ENCODE measurements at places on chromosomes 12 and 14. TPM values are rescaled to one million over a fixed set of nuclear protein-coding genes. Genes with fewer than 3 reads are reported as not detected.

Gene MAPKAPK5
- total RNA-seq, result 74.6 TPM

Gene GLIPR1L1
- total RNA-seq, result not detected

Gene HPD
- not detected for total RNA-seq

Gene LRIG3
- not detected for total RNA-seq

Gene TSPAN9
- 0.74 TPM for total RNA-seq

Gene KCNMB4
- 8.7 TPM for total RNA-seq

Gene PLCZ1
- not detected for total RNA-seq

Gene WNT1
- not detected for total RNA-seq

Gene RTL1
- total RNA-seq, result not detected

Gene IL26
- total RNA-seq, result not detected

Gene SRSF9
- 281 TPM for total RNA-seq

Gene DLK1
- not detected for total RNA-seq

Gene OTOGL
- not detected for total RNA-seq

Gene AHNAK2
- total RNA-seq, result 0.09 TPM

Gene DTX1
- total RNA-seq, result 535 TPM

Gene CLEC12A
- not detected for total RNA-seq

Gene POTEG
- total RNA-seq, result 2.0 TPM

Gene DBX2
- not detected for total RNA-seq

Gene TAS2R42
- not detected for total RNA-seq
